ENCODE measurements at places on chromosomes 3 and 15.

- DNase-seq = no peak
Observed at GRCh38 chr3:147355084-147355752, 51.1 kb downstream of the ZIC4 start.

- DNase-seq = no peak
Observed at GRCh38 chr3:40524222-40524567, 565 bp upstream of the ZNF621 start.

DNA sequence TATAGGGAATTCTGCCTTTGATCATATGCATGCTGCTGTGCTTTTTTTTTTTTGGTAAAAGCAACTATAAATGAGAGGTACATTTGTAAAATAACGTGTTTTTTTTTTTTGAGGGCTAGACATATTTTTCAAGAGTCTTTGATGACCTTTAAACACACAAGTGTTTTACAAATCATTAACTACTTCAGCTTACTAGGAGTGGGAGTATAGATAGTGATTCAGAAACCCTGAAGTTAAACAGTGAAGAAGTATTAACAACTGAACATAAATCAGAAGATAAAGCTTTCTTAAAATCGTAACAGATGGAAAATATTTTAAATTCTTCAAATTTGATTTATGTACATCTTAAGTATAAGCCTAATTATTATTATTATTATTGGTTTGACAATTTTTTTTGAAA is 2.9 kb upstream of the GMNC start:
- no peak for DNase-seq

GRCh38 chr15:60546744-60547143 is 67.8 kb upstream of the ICE2 start:
- DNase-seq = no peak

GRCh38 chr3:115359536-115359935 is 212.4 kb upstream of the ZBTB20 start:
- DNase-seq = peak; percentile 9

DNA sequence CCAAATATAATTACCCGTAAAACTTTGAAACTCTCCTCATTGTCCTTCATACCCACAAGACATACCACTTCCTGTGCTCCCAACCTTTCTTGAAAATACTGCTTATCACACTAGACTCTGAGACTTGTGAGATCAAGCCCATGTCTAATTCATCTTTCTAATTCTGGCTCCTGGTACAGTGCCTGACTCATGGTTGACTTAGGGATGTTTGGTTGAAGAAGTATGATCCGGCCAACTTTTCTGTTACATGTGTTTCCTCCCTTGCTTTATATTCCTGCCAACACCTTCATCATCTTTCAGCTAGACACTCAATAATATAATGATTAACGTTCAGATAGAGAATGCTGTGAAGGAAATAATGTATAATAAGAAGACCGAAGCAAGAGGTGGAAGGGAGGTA is 58.2 kb downstream of the MEX3B start:
- no peak for DNase-seq
